CD4-positive, alpha-beta T cell treated with Interleukin-4 for 4 hours (primary cell): ENCODE measurements at places on chromosomes 16 and 17.

- DNase-seq, result no peak
Measured at GRCh38 chr17:12727076-12727760, 61.5 kb downstream of the MYOCD start.

- no peak for DNase-seq
Measured at GRCh38 chr17:58493506-58493905, 5.3 kb upstream of the HSF5 start.

- DNase-seq, result no peak
Measured at GRCh38 chr17:82278308-82278707, 4.8 kb upstream of the CSNK1D start.

DNA sequence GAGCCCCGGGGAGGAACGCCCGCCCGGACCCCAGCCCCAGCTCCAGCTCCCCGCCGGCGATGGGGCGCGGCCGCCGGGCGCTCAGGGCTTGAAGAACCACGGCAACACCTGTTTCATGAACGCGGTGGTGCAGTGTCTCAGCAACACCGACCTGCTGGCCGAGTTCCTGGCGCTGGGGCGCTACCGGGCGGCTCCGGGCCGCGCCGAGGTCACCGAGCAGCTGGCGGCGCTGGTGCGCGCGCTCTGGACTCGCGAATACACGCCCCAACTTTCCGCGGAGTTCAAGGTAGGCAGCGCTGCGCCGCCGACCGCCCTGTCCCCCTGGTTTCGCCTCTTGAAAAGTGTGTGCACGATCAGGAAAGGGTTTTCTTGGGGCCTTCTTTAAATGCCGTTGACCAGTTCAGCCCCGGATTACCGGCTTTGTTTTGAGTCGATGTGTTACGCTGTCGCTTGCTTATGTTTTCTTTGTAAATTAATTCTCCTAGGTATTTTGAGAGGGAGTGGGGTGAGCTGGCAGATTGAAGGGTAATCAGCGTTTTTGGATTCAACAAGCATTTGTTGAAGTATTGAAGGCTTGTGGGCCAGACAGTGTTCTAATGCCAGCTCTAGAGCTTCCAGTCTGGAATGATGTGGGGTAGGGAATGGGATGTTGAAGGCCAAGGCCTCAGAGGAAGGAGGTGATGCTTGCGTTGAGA lies 681 bp downstream of the USP43 start:
- no peak for DNase-seq

DNA sequence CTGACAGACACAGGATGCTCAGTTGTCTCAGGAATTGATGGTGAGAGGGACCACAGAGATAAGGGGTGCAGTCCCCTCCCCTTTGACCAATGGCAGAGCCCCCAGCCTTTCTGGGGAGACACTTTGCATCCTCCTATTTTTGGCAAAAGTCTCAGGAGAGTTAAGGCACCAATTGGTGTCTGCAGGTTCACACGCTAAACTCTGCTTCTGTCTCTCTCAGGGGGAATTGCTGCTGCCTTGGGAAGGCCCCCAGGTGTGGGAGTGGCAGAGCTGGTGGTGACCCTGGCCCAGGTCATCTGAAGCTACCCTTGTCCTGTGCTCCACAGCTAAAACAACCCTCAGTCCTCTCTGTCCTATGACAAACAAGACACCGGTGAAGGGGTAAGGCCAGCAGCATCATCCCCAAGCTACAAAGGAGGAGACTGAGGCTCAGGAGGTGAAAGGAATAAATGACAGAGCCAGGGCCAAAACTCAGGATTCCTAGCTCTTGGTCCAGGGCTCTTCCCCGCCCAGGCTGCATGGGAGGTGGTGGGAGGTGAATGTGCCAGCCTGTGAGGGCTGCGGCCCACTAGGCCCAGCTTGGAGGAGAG lies 20.3 kb downstream of the OSBPL7 start:
- no peak for DNase-seq

DNA sequence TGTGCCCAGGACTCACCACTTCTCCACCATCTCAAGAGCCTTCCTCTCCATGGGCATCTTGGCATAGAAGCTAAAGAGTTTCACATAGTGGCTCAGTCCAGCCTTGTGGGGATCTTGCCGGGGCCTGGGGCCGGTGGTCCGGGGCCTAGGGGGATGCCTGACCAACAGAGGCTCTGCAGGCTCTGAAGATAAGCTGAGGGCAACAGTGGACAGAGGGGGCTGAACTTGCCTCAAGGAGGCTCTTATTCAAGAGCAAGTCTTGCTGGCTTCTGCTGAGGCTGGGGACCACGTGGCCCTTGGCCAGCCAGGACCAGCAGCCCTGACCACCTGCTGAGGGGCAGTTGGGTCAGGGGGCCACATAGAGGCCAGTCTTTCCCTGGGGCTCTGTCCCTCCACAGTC lies 13.5 kb upstream of the THAP11 start:
- DNase-seq, result no peak

GRCh38 chr17:36812762-36813161 lies 124.5 kb upstream of the LHX1 start:
- no peak for DNase-seq

- no peak for DNase-seq
Measured at GRCh38 chr16:11682655-11683096, 14.4 kb downstream of the SNN start.

DNA sequence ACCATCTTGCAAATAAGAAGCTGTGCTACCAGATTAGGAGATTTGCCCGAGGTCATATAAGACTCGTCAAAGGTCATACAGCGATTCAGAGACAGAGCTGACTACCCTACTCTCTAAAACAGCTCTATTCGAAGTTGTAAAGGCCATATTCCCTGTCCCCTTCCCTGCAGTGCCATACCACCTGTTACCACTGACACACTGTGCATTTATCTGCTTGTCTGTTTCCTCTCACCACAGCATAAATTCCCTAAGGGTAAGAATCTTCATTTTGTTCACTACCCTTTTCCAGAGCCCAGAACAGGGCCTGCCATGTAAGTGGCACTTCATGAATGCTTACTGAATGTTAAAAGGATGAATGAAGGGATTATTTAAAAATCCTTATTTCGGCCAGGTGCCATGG lies 3.4 kb upstream of the KSR1 start:
- DNase-seq, result no peak

GRCh38 chr16:12439399-12440227 lies 364.1 kb downstream of the CPPED1 start:
- no peak for DNase-seq

DNA sequence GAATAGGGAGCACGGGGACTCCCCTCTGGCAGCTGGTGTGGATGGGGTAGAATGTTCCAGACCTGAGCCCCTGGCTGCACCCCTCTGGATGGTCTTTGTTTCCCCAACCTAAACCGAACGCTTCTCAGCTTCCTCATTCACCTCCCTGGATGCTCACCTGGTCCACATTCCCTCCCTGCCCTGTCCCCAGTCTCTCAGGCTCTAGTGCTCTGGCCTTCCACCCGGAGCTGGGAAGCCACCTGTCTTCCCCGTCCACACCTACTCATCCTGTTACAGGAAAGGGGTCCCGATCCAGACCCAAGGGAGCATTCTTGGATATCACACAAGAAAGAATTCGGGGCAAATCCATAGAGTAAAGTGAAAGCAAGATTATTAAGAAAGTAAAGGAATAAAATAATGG lies 73.5 kb downstream of the CYLD start:
- no peak for DNase-seq

- DNase-seq, result peak; percentile 94
Measured at GRCh38 chr17:76182016-76182764, 41.1 kb upstream of the FOXJ1 start.

GRCh38 chr17:33112763-33113162 lies 121.1 kb downstream of the SPACA3 start:
- DNase-seq, result no peak
